Dorsolateral prefrontal cortex (tissue), 122 donors: ENCODE measurements at places on chromosomes 7 and 10. TPM values are rescaled to one million over a fixed set of nuclear protein-coding genes. Genes with fewer than 3 reads are reported as not detected.

Gene RET
- total RNA-seq: 9.2 TPM

GRCh38 chr7:118845791-118846190, 621.3 kb downstream of the ANKRD7 start:
- DNase-seq: no peak

DNA sequence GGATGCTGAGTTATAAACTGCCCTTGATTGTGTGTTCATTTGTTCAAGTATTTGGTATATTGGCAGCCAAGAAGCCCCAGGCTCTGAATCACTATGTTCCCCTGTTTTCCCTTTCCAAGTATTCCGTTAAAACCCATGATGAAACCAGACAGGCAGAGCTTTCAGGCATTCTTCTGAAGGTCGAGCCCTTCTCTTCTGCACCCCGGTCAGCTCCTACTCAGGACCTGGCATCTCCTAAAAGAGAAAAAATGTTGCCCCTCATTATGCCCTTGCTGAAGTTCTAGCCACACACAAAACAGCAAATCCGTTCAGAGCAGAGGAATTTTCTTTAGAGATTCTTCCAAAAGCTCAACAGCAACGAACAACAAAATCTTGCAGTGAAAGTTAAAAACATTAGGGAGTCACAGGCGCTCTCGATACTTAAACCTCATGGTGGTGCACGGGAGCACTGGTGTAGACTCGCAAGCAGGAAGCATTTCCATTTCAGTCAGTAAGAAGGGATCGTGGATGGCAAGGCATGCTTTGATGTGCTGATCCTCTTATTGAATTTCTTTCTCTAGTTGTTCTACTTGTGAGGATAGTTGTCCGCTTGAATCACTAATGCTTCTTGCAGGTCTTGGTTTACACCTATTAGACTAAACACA, 264.9 kb downstream of the SKIDA1 start:
- no peak for DNase-seq

GRCh38 chr10:86246279-86246940, 120.2 kb downstream of the GRID1 start:
- no peak for DNase-seq

- DNase-seq: no peak
These were observed 27.6 kb upstream of the RNF32 start for GRCh38 chr7:156612930-156613329.

DNA sequence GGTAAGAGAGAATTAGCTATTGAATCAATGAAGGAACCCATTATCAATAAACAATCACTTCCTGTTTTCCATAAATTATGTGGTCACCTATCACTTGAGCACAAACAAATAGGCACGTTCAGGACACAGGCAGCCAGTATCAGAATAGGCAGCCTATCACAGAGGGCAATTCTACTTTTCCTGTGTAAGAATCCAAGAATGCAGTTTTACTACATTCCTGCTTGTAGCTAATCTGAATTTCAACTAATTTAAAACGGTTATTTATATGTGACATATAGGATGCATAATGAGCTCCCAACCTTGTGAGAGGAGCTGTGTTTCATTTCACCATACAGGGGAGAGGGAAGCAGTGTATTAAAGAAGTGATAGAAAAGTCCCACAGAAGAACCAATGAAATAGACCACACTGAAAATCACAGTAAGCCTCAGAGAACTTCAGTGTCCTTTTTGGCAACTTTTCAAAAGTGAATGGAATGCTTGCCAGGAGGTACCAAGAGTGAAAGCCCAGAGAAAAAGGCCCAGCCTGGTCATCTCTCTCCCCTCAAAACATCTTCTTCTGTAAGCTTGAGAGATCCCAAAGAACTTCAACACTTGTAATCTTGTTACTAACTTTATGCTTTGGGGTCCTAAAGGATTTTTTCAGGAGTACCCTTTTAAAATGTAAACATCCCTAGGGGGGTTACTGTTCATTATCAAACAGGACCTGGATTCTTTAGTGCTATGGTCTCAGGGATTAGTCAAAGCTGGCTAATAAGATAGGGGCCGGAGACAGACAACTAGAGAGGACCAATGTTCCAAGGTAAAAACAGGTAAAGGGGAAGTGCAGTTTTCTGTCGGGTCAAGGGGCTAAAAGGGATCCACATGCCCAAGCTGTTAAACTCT, 1.3 kb downstream of the IMMP2L start:
- DNase-seq: no peak

GRCh38 chr10:22604344-22605126, 109.8 kb downstream of the PIP4K2A start:
- DNase-seq: no peak

Gene PNLIPRP1
- not detected for total RNA-seq

GRCh38 chr10:33129996-33130386, 172.0 kb upstream of the ITGB1 start:
- no peak for DNase-seq

DNA sequence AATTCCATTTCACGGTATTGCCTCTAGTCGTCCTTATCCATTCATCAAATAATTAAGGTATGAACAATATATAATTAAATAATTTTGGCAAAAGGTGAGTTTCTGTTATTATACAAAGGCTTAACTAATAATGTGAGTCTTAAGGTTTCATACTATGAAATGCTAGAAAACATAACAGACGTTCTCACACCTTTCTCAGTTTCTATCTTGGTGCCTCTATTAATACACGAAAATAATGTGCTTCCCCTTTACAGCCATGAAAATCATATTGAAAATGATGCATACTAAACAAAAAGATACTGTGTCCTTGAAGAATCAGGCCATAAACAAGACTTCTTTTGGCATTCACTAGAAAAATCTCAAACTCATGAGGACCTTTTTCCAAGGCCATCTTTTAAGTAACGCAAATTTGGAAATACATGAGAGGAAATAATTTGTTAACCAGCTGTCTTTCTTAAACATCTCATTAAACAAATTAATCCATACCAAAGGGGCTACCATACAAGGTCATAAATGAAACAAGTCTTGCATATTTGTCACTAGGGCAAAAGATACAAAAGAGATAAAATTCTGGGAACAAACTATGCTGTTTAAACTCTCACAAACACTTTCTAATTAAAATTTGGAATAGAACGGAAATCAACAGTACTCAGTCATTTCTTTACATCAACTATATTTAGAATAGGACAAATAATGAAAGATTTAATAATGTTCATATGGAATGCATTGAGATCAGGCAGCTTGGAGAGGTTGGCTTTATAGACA, 53.9 kb upstream of the CAV2 start:
- no peak for DNase-seq

Gene PRKAG2
- 95.8 TPM for total RNA-seq

DNA sequence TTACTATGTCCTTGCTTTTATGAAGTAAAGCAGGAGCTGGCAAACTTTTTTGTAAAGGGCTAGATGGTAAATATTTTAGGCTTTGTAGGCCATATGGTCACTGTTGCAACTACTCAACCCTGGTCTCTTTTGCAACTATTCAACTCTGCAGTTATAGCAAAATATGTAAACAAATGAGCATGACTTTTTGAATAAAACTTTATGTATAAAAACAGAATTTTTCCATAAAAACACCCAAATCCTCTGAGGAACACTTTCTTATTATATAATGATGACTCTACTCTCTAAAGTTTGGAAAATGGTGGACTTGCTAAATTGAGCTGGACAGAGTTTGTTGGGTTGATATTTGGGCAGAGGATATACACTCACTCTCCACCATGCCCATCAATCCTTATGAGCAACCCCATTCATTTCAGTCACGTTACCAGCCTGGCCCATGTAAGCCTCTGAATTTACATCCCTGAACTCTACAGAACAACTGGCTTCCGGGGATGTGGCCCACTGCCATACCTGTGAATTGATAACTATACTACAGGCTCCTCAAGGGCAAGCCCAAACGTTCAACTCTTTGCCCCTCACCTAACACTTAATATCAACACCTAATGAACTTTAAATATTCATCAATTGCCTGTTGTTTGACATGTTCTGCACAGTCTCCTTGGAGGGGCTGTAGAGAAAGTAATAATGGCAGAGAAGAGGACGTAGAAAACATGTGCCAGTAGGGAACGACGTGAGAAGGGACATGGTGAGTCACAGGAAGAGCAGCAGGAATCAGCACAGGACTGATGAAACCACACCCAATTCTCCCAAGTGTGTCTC, 37.6 kb downstream of the SGMS1 start:
- no peak for DNase-seq

DNA sequence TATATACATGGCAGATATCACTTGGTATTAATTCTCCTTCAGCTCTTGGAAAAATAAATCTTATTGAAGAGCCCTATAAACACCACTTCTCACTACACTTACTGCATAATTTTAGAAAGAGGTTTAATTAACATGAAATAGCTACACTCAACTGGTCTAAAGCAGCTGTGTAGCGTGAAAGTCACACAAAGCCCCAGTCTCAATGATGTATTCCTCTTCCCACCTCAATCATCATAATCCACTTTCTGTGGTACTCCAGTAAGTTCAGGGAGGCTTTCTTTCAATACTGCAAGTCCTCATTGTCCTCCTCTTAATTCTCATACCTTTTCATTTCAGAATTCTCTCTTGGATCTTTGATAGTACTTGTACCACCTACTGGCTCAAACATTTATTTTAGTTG, 688.0 kb downstream of the CNTNAP2 start:
- no peak for DNase-seq

DNA sequence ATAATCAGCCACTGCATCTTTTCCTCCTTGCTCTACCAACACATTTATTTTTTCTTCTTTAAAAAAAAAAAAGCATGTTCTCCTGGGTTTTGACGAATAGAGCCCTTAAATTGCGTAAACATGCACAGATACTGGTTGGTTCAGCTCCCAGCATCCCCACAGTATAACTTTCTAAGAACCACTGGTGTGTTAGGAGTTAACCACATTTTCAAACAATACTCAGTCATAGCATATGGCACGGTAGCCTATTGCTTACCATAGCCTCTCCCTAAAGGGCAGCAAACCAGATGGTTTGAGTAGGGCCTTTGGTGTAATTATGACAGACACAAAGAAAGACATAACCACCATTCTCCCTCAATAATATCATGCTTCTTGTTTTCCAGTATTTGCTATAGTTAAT, 145.0 kb downstream of the LRRC4 start:
- no peak for DNase-seq

Gene PRSS58
- not detected for total RNA-seq

- DNase-seq: no peak
These were observed 191.6 kb downstream of the FANK1 start for GRCh38 chr10:126087796-126088505.

Gene DLX5
- 6.1 TPM for total RNA-seq

Gene SDK1
- 6.0 TPM for total RNA-seq

DNA sequence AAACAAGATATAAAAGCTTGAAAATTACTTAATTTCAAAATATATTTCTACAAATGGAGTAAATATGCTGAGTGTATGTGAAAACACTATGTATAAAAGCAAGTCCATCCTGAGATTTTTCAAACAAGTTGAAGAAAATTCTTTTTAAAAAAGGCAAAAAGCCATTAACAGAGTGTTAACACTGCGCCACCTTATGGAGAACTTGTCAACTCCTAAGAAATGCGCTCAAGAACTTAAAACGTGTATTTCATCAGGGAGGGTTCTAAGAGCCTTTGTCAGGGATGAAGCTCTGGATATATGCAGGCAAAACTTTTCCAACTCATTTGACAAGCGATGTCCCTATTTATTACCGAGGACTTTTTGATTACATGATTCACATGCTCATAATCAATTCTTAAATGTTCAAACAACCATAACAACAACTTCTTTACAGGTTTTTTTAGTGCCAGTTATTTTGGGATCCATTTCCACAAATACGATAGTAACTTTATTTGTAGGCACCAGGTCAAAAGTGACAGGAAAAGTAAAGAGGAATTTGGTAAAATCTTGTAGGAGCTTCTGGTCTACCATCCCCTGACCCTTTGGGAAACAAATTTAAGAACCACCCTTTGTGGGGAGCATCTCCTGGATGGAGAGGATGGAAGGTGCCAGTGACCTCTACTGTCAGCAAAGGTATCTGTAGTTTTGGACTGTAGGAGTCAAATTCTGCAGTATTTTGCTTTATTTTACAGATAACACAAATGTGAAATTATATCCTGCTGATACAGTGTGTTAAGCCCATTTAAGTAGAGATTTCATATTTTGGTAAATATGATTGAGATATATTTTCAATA, 23.2 kb downstream of the CALCR start:
- no peak for DNase-seq

DNA sequence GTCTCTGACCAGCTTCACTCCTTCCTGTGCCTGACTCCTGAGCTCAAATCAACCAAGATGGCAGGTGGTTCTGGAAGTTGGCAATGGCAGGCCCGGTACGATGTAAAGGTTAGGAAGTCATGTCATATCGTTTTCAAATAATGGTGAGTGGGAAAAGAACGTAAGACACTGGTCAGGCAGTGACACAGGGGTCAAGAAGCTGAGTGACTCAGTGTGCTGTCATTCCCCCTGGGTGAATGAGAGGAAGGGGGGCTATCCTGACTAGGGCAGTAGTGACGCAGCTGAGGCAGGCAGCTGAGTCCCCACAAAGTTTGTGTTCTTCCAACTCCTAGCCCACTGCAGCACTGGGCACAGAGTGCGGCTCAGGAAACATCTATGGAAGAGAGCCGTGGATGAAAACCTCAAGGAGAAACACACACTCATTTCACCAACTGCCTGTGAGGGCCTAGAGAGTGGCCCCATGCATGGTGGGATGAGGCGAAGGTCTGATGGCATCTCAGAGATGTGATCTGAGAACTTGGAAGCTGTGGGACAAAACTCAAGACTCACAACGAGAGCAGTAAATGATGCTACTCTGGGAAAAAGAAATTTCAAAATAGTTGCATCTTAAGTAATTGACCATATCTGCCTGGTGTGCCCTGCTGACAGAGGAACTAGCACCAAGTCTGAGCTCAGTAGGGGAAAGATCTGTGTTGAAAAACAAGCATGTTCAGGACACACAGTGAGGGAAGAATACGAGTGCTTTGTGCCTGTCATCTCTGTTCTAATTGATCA, 23.2 kb downstream of the CREB3L2 start:
- DNase-seq: no peak

Gene FOXP2
- 12.4 TPM for total RNA-seq

DNA sequence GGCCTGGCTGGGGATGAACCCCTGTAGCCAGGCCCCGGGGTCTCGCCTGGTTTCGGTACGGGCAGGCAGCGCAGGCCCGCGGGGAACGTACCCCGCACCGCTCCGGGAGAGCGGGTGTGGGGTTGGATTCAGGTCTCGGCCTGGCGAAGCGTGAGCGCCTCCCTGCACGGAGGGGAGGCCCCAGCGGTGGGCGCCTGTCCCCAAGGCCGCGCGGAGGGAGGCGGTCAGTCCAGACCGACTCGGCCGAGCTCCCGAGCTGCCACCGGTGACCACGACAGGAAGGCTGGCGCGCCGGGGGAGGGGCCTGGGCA, 378 bp upstream of the INPP5F start:
- DNase-seq: no peak

DNA sequence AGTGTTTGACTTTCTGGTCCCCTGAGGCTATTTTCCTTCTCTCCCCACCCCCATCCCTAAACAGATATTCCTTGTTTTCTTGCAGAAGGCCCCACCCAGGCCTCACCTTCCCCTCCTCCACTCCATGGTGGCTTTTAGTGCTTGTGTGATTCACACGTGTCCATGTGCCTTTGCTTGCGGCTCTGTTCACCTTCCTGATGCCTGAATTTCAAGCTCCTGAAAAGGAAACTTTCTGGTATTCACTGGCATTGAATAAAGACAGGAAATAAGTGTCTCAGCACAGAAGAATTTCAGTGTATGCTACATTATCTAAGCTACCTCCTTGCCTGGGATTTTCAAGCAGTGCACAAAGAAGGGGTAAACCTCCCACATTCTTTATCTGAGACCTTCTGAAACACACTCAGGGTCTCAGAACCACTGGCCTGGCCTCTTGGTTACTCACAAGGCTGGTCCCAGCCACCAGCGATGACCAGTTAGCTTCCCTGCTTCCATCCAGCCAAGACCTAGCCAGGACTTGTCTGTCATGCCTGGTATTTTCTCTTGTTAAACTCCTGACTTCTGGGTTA, 17.2 kb upstream of the UBE2H start:
- no peak for DNase-seq

- no peak for DNase-seq
These were observed 96.1 kb downstream of the AMPH start for GRCh38 chr7:38535073-38535472.
